ENCODE measurements at places on chromosomes 5 and 9.
A peak's percentile ranks its signal among the peaks of the same experiment; 100 is the strongest.

GRCh38 chr5:58666141-58666540 lies 83.3 kb downstream of the RAB3C start:
- no peak for DNase-seq

DNA sequence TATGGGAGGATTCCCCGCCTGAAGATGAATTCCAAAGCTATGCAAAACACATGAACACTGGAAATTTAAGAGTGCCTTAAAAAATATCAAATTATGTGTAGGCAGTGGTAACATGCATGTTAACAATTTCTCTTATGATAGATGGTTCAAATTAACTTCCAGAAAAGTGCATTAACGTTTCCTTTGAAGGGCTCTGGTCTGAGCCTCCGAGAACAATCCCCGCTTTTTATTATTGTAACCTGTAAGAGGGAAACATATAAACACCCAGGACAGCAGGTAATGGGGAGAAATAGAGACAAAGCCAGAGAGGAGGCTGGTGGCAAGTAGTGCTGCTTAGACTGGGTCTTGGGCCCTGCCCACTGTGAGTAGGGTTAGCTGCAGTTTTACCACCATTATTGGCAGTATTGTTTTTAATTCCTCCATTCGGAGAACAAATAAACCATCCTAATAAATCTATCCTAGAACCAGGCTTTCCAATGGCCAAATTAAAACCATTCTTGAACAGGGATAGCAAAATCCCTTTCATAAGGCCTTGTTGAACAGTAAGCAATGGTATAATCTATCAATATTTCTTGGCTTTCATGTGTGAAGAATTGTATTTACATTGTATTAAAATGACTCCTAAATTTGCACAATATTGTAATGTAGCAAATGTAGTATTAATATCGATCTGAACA lies 6.3 kb downstream of the NR2F1 start:
- no peak for DNase-seq

DNA sequence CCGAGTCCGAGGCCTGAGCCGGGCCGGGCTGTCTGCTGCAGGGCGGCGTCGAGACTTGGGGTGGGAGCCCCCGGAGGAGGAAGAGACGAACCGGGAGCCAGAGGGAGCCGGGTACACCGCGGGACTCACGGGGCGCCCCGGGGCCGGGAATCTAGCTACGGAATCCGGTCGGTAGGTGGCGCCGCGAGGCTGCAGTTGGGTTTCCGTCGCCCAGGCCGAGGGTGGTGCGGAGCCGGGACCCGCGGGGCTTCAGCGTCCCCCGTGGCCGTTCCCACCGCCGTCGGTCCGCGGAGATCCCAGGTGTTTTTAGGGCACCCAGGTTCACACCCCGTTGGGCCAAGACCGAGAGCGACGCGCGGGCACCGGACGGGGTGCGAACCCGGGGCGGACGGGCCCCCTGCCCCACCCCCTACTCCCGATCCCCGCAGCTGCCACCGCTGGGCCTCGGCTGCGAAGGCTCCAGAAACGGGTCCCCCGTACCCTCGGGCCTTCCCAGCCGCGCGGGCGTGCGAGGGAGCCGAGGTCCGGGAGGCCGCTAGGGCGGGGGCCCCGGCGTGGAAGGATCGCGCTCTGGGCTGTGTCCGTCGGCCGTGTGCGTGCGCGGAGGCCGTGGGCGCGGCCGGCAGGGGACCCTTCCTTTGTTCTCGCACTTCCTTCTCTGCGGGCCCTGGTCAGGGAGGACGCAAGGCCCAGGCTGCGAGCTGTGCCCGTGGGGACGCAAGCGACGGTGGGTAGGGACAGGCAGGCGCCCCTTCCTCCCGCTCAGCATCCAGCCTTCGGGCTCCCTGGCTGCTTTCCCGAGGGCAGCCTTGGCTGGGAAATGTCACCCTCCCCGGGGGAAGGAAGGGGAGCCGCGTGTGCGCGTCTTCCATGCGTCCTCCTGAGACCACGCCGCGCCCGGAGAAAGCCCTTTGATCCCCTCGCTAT lies 146.6 kb downstream of the GAPVD1 start:
- DNase-seq = peak; percentile 42

GRCh38 chr5:29162297-29162696 lies 2031.2 kb upstream of the CDH6 start:
- DNase-seq = no peak

- no peak for DNase-seq
These were observed 54.1 kb downstream of the PPIC start for GRCh38 chr5:122982376-122982775.

- DNase-seq = no peak
These were observed 81.3 kb upstream of the ERCC6L2 start for GRCh38 chr9:95793924-95794828.

GRCh38 chr5:66863243-66864170 lies 267.3 kb downstream of the MAST4 start:
- DNase-seq = no peak

DNA sequence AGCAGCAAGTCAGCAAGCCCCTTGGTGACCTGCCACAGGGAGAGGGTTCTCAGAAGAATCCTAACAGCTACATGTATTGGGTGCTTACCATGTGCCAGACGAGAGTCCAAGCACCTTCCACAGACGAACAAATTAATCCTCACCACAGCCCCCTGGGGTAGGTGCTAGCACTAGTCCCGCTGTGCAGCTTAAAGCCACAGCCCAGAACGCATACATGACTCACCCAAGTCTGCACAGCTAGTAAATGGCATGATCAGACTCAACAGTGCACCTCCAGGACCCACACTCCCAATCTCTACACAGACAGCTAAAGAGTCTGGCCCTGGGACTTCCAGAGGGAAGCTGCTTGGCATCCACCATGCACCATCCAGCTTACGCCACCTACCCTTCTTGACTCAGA lies 111.5 kb downstream of the PAX5 start:
- DNase-seq = no peak

DNA sequence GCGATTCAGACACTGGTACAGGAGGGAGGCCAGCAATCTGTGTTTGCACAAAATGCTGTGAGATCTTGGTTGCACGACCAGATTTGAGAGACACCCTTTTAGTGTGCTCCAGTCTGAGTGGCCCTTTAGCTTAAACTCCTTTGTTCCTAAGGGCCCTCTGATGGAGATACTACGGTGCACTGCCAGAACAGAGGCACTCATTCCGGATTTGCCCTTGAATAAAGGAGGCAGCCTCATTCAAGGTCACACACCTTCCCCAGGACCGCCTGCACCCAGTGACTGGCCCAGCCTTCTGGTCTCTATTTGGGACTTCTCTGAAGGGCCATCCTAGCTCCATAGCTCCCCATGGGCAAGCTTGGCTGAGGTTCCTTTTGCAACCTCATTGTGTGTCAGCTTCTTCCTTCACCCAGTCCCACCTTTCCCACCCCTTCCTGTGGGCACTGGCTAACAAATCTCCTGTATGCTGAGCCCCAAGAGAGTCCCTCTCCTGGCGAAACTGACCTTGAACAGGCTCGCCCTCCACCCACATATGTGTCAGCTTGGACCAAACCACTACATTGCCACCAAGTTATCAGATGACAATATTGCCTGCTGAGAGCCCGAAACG lies 191.7 kb downstream of the GABBR2 start:
- no peak for DNase-seq

DNA sequence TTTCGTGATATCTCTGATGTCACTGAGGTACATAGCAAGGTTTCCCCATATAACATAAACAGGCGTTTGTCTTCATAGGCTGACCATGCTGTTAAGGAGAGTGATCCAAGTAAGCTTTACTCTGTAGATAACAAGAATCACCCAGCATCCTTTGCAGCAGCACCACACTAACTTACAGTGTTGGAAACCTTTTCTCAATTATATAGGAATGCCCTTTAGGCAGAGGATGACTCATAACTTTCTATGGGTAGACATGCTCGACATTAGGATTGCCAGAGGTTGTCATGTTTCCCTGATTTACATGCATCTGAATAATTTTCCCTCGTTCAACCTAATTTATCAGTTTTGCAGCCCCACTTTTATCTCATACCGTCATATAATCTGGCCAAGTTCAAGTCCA lies 870.0 kb upstream of the CDH9 start:
- DNase-seq = no peak

DNA sequence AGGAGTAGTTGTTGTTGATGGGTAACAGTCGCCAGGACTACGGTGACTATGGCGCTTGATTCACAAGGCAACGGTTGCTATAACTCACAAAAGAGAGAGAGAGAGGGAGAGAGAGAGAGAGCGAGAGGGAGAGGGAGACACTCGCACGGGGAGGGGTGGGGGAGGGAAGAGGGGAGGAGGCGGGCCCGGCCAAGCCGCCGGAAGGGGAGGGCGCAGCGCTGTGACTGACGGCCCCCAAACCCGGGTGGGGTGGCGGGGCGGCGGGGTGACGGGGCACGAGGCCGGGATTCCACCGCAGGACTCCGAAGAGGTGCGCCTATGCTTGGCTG lies at the start of gene RFX3:
RFX3 (minus strand) TSS at position 166 of the 329 bp plus-strand sequence. CDS start 130,413 bp downstream, outside the sequence.
- peak; percentile 96 for DNase-seq

DNA sequence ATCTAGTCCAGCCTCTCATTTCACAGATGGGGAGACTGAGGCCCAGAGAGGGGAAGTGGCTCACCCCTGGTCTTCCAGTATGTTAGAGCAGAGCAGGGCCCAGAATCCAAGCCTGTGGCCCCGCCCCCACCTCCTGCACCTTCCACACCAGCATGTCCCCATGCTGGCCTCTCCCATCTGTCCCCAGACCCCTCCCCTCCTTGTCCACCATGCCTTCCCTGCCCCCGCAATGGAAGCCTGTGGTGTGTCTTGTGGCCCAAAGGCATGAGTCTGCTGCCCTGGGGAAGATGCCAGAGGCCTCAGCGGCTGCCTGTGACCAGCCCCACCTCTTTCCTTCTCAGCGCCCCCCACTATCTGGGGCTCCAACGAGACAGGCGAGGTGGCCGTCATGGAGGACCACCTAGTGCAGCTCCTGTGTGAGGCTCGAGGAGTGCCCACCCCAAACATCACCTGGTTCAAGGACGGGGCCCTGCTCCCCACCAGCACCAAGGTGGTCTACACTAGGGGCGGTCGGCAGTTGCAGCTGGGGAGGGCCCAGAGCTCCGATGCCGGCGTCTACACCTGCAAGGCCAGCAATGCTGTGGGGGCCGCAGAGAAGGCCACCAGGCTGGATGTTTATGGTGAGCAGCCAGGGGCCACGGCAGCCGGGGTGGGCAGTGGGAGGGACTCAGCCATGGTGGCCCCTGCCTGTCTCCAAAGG lies 87.2 kb downstream of the HMCN2 start:
- DNase-seq = no peak

DNA sequence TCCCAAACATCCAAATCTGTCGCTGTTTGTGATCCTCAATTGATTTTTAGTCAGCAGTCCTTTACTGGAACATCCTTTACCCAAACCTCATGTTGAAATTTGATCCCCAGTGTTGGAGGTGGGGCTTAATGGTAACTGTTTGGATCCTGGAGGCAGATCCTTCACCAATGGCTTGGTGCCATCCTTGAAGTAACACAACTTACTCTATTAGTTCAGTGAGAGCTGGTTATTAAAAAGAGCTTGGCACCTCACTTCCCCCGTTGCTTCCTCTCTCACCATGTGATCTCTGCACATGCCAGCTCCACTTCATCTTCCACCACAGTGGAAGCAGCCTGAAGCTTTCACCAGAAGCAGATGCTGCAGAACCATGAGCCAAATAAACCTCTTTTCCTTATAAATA lies 40.3 kb downstream of the DNAJB5 start:
- no peak for DNase-seq

GRCh38 chr5:135391869-135392255 lies 7.2 kb downstream of the MACROH2A1 start:
- no peak for DNase-seq

GRCh38 chr5:113871972-113872371 lies 358.5 kb downstream of the YTHDC2 start:
- no peak for DNase-seq

DNA sequence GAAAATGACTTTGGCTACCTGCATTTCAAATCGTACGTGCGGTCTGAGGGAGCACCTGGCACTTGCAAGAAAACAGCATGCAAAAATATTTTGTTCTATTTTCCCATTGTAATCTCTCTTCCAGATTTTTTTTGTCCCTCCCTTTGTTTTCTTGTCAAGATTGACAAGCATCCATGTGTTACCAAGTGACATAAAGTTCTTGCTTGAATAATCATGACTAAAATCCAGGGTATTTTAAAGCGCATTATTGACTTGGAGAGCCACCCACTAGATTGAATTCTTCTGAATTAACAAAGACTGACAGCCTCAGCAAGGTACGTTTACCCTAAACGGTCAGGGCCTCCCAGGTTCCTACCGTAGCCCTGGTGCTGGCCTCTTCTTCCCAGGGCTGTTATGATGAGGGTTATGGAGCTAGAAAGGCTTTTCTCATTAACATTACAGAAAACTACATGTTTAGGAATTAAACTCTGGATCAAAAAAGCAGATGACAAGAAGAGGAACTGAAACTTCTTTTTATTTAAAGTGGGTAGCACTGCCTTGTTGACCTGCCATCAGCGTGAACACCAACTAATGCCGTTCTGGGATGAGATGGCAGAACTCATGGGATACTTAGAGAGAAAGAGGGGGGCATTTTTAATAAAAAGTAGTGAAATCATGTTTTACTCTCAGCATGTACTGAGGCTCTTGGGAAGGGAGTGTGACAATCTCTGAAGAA lies 297.0 kb downstream of the EFNA5 start:
- no peak for DNase-seq

DNA sequence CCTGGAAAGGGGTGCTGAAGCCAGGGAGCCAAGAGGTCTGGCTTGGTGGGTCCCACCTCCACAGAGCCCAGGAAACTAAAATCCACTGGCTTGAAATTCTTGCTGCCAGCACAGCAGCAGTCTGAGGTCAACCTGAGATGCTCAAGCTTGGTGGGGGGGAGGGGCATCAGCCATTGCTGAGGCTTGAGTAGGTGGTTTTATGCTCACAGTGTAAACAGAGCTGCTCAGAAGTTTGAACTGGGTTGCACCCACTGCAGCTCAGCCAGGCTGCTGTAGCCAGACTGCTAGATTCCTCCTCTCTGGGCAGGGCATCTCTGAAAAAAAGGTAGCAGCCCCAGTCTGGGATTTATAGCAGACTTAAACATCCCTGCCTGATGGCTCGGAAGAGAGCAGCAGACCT lies 55.5 kb upstream of the FBXL17 start:
- DNase-seq = no peak

GRCh38 chr5:90015584-90016018 lies 394.0 kb downstream of the CETN3 start:
- no peak for DNase-seq

- DNase-seq = no peak
These were observed 4.0 kb downstream of the SEC61B start for GRCh38 chr9:99226054-99226453.

- DNase-seq = no peak
These were observed 4.1 kb upstream of the SARDH start for GRCh38 chr9:133742251-133742650.

DNA sequence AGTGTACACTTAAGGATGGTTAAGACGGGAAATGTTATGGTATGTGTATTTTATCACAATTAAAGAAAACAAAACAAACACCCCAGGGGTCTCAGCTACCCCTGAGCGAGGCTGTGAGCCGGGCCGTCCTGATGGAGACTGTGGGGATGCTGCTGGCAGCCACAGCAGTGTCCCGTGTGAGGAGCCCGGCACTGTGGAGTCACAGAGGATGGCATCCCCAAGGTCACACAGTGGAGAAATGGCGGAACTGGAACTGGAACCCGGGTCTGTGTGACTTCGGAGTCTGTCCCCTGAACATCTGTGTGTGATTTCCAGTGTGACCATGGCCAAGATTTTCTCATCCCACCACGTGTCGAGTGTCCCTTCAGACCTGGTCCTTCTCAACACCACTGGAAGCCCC lies 80.7 kb upstream of the PHYKPL start:
- no peak for DNase-seq
